ENCODE measurements at places on chromosomes 3 and 15.
A peak's percentile ranks its signal among the peaks of the same experiment; 100 is the strongest.

- no peak for DNase-seq
Measured at GRCh38 chr3:186596568-186597287, 16.1 kb upstream of the AHSG start.

GRCh38 chr3:112304611-112305010 lies 10.6 kb upstream of the SLC9C1 start:
- no peak for DNase-seq

DNA sequence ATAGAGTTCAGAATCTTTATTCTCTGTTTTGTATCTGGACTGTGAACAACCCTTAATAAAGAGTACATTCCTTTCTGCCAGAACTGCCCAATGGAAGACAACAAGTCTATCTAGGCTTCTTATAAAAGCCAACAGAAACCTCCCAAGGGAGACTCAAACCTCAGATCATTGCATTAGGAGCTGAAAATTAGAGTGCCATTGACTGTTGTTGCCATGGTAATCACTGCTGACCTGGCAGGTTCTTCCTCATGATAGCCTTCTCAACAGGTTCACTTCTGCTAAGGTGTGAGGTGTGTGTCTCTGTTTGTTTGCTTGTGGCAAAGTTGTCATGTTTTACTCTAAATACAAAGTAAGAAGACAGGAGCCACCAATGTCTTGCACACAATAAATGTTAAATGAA lies 79.2 kb downstream of the TMEM108 start:
- DNase-seq: no peak

DNA sequence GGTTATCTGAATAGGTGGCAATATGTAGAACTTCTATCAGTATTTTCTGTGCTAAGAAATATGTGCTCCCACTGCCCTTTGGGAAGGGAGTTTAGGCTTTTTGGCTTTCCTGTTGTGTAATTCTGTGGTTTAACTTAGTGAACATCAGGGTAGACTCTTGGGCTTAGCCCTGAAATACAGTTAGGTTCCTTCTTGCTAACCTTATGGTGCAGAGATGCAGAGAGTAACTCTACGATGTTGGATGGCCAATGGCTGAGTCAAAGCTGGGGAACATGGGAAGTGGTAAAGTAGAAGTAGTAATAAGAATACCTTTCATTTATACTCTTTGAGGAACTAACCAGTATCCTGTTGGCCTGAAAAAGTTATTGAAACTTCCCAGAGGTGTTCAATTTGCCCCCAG lies 80.8 kb upstream of the IL12A start:
- no peak for DNase-seq

DNA sequence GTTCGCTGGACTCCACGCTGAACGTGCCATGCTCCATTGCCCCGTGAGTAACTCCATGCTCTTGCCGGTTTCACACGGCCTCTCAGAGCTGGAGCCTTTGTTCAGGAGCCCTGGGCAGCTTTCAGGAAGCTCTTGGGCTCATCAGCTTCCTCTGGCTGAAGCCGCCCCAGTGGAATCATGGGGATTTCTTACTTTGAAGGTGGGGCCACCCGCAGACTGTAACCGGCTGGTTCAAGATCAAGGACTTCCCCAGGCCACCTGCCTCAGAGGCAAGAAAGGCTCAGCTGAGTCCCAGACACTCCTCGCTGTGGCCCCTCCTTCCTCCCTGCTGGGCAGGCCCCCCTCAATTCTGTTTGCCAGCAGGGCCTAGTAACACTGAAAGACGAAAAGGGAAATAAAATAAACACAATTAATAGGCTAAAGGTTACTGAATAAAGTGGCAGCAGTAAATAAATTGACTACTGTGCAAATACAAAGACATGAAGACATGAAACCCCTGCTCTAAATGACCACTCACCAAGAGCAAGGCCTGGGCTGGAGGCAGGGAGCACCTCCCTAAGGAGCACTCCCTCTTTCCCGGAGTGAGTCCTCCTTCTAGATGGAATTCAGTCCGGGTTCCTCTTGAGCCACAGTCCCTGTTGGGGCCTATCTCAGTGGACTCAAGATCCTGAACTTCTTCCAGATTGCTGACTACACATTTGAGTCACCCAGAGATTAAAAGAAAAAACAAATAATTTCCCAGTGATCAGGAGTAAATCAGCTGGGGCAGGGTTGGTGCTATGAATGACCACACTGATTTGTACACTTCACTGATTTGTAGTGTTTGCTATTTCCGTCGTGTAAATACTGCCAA lies 51.0 kb downstream of the ZDHHC19 start:
- DNase-seq: no peak

- no peak for DNase-seq
Measured at GRCh38 chr15:65409036-65409631, 13.6 kb downstream of the IGDCC4 start.

- DNase-seq: no peak
Measured at GRCh38 chr3:173762501-173762900, 365.0 kb downstream of the NLGN1 start.

GRCh38 chr15:31197497-31198414 lies 96.2 kb upstream of the TRPM1 start:
- peak; percentile 28 for DNase-seq

GRCh38 chr15:68782589-68783161 lies 38.0 kb downstream of the ANP32A start:
- no peak for DNase-seq

DNA sequence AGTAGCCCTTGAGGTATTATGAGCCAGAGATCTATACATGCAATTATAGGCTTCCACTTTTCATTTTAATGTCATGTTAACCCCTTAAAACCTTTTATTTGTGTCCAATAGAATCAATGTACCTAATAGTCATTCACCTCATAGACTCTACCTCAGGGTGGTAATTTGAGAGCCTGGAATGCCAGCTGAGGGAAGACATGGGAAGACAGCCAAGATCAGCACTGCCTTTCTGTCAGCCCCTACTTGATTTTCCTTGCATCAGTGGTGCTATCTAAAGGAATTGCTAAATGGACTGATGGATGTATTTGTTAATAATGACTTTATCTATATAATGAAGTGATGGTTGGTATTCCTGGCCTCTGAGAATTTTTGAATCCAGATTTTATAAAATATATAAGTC lies 113.3 kb upstream of the GBE1 start:
- DNase-seq: no peak

GRCh38 chr3:127738192-127738840 lies 65.6 kb downstream of the ABTB1 start:
- no peak for DNase-seq

- DNase-seq: no peak
Measured at GRCh38 chr3:192986379-192986778, 68.7 kb upstream of the MB21D2 start.

DNA sequence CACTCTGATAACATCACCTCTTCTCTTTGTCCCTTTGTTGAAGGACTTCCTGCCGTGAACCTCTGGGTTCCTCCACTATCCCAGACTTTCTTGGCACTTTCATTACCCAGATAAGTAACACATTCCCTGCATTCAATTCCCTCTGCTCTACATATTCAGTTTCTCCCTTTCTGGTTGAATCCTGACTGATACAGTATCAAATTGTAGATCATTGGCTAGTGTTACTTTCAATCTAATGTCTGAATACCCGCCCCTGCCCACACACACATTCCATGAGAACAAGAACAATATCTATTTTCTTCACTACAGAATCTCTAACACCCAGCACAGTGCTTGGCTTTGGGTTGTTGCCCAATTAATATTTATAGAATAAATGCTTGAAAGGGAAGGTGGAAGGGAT lies 163.5 kb downstream of the ABHD5 start:
- no peak for DNase-seq

GRCh38 chr3:188759336-188760005 lies 412.3 kb upstream of the TPRG1 start:
- DNase-seq: no peak

DNA sequence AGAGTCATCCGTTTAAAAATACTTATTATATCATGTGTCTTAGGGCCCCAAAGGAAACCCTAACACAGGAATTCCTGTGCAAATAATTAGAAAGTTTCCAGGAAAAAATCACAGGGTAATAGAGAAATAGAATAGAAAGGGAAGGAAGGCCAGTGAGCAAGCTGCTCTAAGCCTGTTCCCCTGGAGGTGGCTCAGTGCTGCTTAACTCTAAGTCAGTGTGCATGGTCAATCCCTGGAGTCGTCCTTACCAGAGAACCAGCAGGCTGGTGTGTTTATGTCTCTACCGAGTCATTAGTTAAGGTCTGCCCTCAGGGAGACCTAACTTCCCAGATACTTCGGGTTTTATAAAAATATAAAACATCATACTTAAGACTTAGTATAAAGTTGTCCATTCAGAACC lies 21.0 kb upstream of the MCF2L2 start:
- DNase-seq: no peak

GRCh38 chr3:99648101-99648500 lies 9.7 kb downstream of the COL8A1 start:
- no peak for DNase-seq

- no peak for DNase-seq
Measured at GRCh38 chr3:160331127-160331937, 67.7 kb downstream of the IFT80 start.

DNA sequence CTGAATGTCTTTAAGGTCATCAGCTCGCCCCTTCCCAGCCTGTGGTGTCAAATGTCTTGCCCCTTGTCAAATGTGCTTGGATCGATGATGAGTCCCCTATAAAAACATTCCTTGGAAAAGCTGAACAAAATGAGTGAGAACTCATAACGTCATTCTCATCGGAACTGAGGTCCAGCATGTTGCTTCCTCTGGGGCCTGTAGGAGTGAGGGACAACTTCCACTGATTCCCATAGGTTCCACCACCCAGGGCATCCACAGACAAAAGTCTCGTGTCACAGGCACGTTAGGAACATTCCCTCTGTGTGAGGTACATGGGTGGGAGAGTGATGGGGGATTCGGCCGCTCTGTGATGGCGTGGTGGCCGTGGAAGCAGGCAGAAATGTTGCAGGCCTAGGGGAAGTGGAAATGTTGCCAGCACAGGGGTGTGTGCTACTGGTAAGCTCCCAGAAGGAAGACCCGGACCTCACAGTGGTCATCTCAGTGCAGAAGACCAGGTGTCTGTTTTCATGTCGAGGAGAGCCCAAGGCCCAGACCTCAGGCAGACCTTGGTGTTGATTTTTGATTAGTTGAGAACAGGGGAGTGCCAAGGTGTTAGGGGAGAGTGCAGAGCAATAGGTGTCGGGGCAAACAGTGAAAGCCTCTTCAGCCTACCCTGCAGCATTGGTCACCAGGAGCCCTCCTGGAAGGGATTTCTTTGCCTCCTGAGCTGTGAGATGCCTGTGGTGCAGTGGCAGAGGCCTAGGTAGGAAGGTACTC lies 96.8 kb downstream of the SNRPN start:
- DNase-seq: no peak

GRCh38 chr3:114746502-114746901 lies 400.6 kb downstream of the ZBTB20 start:
- no peak for DNase-seq

DNA sequence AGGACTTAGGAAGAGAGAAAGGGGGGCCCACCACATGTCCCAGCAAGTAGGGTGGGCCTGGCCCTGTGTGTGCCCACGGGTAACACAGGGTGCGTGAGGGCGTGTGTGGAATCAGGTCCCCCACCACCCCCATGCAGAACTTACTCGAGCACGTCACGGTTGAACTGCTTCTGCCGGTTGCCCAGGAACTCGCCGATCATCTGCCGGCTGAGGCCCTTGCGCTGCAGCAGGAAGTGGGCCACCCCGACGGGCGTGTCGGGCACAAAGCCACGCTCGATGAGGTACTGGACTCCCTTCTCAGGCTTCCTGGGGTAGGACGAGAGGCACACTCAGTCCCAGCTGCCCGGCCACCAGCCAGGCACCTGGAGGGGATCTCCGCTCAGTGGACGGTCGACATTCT lies 83.1 kb upstream of the RPL32 start:
- DNase-seq: no peak

DNA sequence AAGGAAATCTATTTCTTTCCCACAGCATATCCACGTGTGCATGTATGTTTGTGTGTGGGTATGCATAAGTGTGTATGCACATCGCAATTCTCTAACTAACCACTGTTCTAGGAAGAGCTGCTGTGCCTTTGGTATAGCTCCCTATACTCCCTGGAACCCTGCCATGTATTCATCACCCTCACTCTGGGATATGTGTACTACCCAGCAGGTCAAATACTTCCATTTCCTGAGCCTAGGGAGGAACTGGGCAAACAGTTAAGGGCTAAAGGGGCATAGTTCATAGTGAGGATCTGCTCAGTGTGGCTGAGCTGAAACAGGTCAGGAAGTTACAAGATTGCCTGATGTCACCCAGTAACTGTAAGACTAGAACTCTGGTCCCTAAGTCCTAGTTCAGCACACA lies 260.4 kb downstream of the RPLP1 start:
- DNase-seq: no peak

- DNase-seq: peak; percentile 98
Measured at GRCh38 chr3:32947789-32948238, 3.6 kb upstream of the CCR4 start.

GRCh38 chr3:181630853-181631252 lies 80.9 kb upstream of the SOX2 start:
- no peak for DNase-seq

DNA sequence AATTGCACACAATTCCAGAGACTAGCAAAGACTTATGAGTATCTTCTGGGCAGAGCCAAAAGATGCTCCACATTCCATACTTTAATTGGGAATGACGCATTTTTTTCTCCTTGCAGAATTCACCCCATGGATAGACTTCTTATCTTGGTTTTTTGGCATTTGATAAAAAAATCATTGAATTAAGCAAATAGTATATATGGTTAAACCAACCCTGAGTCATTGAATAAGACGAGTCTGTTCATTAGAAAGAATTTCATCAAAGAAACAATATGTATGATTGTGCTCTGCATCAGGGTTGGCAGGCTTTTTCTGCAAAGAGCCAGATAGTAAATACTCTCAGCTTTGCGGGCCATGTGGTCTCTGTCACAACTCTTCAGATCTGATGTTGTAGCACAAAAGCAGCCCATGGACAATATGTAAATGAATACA lies 9.2 kb upstream of the PDZRN3 start:
- no peak for DNase-seq

DNA sequence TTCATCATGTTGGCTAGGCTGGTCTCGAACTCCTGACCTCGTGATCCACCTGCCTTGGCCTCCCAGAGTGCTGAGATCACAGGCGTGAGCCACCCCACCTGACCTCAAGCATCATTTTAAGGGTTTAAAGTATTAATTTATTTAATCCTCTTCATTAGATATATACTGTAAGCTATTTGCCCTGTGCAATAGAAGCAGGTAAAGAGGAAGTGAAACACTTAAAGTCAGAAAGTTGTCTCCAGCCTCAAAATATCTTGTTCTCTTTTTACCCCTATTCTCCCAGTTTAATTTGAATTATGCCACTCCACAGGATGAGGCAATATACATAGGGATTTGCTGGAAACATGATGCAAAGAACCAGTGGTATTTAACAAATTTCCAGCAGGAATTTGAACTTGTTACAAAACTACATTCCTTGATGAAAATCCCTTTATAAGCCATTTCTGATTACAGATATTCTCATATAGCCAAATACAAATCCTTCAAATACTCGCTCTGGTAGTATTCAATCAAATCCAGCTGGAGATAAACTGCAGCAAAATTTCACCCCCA lies 2.0 kb downstream of the NDUFB5 start:
- no peak for DNase-seq

DNA sequence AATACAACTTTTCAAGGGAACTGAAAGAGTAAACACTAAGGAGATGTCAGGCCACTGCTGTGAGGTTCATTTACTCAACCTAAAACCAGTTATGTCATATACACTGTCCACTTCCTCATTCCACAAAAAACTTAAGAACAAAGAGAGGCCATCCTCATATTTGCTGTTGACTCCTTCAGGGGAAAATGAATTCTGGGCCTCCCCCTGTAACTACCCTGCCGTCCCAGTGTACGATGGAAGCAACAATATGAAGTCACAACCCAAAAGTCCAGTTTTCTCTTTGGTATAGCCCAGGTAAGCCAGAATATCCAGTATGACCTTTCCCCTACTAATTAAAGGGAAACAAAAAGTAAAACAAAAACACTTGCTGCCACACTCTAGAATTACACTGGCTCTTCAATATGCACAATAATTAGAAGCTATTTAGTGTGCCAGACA lies 16.2 kb downstream of the CEP152 start:
- DNase-seq: no peak
